Cortex of kidney (tissue), 1 donor: ENCODE measurements at places on chromosomes 4 and X.

GRCh38 chr4:115675719-115676118 is 562.3 kb upstream of the NDST4 start:
- DNase-seq = no peak

- DNase-seq = no peak
Measured at GRCh38 chr4:152975380-152976211, 39.5 kb downstream of the FHDC1 start.

DNA sequence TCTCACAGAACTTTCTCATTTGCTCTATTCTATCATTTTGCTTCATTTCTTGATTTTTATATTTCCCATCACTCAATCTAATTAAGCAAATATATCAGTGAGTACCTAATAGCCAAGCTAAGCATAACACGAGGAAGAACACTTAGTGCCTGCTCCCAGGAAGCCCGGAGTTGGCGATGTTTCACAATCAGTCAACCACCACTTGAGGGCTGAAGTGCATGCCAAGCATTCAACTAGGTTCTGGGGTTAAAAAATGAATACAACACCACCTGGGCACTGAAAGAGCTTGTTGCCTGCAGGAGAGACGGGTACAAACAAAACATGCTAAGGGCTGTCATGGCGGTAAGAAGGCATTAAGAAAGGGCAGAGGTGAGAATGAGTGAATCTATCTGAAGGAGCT is 47.5 kb downstream of the UCHL1 start:
- DNase-seq = no peak

DNA sequence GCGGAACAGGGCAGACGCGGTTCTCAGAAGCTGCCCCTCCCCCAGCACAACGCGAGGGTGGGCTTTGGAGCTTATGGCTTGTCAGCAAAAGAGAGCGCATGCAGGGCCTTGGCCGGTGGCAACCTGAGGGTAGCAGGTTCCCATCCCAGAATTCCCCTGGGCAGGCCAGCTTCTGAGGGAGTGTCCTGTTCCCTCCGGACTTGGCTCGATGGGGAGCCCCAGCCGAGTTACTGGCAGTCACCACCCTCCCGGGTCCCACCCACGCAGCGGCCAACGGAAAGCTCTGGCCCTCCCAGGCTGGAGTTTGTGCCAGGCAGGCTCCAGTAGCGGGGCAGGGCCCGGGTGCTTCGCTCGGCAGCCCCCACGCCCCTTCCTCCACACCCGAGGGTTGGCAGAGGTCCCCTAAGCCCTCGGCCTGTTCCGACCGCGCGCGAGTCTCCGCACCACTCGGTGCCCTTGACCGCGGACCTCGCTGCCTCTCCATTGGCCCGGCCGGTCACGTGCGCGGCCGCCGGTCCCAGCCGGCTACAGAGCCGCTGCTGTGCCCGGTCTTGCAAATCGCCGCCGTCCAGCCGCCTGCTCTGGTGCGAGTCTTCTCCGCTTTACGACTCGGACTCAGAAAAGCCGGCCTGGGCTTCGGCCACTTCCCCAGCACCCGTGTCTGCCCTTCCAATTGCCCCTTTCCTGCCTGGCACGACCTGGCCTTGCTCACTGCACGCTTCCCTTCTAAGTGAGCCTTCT is 20.9 kb upstream of the MTM1 start:
- DNase-seq = peak; percentile 12

- DNase-seq = no peak
Measured at GRCh38 chrX:42992199-42992943, 214.4 kb upstream of the PPP1R2C start.

- no peak for DNase-seq
Measured at GRCh38 chr4:181424362-181425016, 818.7 kb upstream of the TENM3 start.

GRCh38 chrX:68934421-68934820 is 105.6 kb downstream of the EFNB1 start:
- no peak for DNase-seq

GRCh38 chr4:86935853-86936733 is 1.3 kb downstream of the AFF1 start:
- DNase-seq = no peak

- no peak for DNase-seq
Measured at GRCh38 chr4:125316791-125317524, 2.2 kb downstream of the FAT4 start.

- no peak for DNase-seq
Measured at GRCh38 chr4:7822877-7823276, 116.8 kb downstream of the AFAP1 start.

DNA sequence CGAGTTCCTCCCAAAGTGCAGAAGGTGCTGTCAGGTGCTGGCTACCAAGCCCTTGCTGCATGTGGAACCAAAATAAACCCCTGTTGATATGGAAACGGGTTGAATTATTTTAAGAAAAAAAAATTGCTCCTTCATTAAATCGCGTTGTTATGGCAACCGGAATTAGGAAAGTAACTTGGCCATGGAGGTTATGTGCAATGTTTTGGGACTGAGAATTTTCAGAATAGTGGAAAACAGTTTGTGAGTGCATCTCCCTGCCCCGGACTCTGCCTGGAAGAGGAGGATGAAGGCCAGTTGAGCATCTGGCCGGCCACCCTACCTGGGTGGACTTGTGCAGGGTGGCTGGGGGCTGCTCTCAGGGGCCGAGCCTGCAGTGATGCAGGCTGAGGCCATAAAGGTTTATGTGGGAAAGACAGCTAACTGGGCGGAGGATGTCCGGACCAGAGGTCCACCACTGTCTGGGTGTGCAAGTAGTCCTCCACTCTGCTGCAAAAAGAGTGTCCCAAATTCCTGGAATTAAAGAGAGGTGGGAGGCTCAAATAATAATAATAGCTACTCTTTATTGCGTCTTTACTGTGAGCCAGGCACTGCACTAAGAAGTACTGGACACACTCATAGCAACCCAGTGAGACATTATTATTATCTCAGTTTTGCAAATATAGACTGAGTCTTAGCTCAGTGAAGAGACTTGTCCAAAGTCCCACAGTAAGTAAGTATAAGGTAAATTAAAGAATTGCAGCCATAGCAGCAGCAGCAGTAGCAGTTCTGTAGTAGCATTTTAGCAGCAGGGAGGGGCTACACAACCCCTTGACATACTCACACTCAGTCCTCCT is 20.6 kb downstream of the RTL5 start:
- DNase-seq = no peak

- no peak for DNase-seq
Measured at GRCh38 chrX:13536551-13536950, 32.9 kb upstream of the EGFL6 start.

GRCh38 chr4:121791481-121791880 is 9.6 kb upstream of the EXOSC9 start:
- no peak for DNase-seq

DNA sequence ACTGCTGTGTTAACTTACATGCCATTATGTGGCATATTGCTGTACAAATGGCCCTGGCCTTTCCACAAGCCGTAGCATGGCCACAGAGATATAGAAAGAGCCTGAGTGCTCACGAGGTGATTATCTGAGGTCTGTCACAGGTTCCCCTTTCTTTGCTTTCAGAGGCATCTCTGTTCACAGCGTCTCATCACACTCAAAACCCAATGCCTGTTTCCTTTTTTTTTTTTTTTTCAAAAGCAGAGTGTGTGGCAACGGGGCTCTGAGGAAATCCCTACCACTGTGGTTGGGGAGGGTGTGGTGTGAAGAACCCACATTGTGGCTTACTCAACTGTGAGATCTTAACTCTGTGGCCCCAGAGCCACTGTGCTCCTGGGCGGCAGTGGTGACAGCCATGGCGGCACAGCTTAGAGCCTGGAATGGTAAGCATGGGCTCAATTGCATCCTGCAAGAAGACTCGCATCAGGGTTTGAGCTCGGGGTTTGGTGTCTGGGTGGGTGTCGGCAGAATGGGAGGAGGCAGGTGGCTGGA is 30.8 kb downstream of the RTL5 start:
- no peak for DNase-seq

DNA sequence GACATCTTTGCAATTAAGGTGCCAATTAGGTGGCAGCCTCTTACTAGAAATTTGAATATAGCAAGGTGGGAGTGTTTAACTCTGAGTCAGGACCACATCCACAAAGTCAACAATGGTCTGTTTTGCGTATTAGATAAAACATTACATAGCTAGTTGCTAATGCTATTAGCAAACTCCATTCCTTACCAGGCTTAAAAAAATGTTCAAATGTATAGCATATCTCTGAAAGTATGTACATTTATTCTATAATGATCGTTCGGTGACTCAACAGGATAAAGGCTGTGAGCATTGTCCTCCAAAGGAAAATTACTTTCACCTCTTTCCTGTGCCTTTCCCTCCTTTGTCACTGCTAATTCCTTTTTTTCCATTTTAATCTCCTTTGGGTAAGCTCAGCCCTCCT is 74.5 kb downstream of the SYTL5 start:
- no peak for DNase-seq

GRCh38 chr4:78610546-78611214 is 59.1 kb downstream of the ANXA3 start:
- DNase-seq = no peak

DNA sequence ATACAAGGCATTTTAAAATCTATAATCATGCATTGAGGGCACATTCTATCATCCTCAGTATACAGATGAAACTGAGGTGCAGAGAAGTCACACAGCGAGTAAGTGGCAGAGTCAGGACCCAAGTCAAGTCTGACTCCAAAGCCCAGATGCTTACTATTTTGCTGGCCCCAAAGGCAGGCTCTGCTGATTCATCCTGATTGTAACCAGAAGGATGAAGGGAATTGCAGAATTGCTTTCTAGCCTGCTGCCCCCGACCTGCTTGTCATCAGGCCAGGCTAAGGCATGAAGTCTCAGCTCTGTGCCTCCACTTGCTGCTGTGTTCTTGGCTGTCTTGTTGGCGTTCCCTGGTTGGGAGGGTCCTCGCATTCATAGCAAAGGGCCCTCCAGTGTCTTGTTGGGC is 62.7 kb downstream of the SLC9A6 start:
- no peak for DNase-seq

DNA sequence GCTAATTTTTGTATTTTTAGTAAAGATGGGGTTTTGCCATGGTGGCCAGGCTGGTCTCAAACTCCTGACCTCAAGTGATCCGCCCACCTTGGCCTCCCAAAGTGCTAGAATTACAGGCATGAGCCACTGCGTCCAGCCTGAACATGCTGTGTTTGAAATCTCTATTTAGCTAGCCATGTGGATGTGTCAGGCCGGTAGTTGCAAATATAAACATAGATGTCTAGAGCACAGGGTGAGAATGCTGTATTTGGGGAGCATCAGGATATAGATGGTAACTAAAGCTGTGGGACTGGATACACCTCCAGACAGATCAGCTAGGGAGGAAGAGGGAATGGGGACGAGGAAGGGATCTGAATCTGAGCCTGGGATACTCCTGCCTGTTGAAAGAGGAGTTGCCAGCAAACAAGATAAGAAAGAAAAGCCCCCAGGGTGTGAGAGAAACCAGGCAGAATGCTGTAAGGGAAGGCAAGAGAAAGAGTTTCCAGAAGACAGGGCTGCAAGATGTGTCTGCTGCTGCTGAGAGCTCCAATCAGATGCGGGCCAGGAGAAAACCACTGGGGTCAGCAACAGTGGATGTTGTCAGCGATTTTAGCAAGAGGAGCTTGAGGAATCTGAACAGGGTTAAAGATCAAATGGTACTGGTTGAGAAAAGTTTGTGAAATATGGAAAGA is 177.4 kb downstream of the PALLD start:
- no peak for DNase-seq

GRCh38 chr4:176443117-176443516 is 123.4 kb downstream of the SPCS3 start:
- no peak for DNase-seq

- DNase-seq = no peak
Measured at GRCh38 chr4:39348371-39349315, 17.5 kb downstream of the RFC1 start.

GRCh38 chrX:23383411-23383810 is 48.8 kb downstream of the PTCHD1 start:
- no peak for DNase-seq

GRCh38 chrX:106626789-106627188 is 15.0 kb downstream of the RADX start:
- no peak for DNase-seq

DNA sequence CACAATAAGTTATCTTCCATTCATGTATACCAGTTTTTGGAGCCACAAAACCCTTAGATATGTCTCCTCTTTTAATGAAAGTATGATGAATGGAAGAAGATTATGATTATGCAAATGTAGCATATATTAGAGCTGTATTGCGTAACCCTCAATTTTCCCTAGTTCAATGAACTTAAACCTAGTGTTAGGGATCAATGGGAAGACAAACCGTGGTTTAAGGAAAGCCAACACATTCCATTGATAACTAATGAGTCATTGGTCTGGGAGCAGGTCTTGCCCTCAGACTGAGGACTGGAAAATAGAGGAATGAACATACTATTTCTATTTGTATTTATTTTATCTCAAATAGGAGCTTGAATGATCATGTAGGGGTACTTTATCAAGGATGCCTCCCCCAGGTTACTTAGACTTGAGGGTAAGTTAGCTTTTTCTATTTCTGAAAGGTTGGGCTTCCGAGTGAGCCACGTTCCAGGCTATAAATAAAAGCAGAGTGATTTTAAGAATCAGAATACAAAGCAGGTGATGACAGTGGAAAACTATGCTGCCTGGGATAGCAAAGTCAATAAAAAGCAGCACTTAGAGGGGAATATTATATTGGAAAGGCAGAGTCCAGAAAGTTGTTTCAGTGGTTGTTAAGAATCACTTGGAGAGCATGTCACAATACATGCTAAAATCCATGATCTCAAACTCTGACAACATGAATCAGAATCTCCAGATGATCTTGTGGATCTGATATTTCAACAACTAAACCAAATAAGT is 356.0 kb downstream of the ADAM29 start:
- no peak for DNase-seq

DNA sequence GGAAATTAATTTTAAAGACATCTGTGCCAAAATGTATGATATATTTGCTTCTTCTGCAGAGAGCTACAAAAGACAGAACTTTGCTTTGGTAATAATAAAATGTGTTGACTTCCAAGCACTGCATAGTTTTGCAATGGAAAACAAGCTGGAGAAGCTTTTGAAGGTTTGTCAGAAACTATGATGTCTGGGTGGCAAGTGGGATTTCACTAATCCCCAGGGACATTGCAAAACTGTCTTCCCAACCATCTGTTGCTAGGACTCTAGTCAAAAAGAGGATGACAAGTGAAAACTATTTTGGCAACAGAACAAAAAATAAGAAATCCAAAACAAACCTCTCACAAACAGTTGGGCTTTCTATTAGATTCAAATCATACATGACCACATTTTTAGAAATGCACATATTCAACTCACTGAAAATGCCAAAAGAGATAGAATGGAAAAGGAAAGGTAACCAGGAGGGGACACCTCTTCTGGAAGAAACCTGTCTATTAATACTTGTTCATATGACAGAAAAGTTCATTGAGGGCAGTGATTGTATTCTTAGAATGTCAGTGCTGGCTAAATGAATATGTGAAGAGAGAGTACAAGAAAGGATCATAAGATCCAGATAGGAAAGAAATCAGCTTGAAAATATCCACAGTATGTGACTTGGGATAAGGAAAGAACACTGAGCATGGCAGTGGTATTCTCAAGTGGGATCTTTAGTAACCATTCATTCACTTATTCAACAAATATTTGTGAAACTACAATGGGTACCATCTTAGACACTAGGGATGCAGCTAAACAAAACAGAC is 228.0 kb downstream of the RASL11B start:
- DNase-seq = no peak
